ENCODE measurements at places on chromosomes 3 and 15.

DNA sequence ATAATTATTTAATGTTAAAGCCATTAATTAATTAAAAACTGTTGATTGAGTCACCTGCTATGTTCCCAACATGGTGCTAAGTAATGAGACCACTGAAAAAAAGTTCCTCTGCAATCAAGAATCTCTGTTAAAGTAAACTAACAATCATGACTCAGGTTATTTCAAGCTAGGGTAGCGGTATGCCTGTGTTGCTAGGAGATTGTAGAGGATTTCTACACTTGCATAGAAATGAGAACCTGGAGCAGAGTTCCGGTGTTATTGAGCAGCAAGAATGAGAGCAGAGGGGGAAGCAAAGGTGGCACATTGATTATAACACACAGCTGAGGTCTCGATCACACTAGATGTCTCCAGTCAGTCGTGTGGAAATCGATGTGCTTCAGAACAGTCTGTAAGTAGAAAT, 41.4 kb downstream of the C3orf85 start:
- no peak for DNase-seq

DNA sequence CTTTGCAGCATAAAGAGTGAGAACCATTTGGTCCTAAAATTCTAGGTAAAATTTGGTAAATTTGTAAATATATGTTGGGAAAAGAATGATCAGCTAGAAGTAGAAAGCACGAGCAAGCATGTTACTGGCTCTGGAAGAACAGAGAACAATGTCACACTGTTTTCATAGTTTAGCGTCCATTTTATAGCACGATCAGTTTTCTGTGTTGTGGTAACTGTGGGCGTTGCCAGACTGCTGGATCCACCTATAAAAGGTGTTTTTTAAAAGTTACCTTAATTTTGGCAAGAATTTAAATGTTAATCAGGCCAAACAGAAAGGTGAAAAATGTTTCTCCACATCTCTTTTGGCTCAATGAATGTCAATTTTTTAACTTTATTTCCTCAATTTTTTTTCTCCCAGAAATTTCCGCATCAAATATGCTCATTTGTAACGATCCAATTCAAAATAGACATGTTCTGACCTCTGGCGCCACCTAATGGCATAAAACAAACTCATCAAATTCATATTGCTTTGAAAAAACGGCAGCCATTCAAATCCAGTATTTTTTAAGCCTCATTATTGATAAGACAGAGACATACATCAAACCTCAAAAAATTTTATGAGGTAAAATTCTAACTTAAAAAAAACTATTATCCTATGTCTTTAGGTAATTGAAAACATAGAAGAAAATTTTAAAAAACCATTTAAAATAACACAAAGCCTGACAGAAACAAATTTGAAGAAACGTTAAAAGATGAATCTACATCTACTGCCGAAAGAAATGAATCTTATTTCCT, 5.5 kb upstream of the GP5 start:
- no peak for DNase-seq

- no peak for DNase-seq
These were observed 17.3 kb downstream of the NIPA2 start for GRCh38 chr15:22855791-22856190.

DNA sequence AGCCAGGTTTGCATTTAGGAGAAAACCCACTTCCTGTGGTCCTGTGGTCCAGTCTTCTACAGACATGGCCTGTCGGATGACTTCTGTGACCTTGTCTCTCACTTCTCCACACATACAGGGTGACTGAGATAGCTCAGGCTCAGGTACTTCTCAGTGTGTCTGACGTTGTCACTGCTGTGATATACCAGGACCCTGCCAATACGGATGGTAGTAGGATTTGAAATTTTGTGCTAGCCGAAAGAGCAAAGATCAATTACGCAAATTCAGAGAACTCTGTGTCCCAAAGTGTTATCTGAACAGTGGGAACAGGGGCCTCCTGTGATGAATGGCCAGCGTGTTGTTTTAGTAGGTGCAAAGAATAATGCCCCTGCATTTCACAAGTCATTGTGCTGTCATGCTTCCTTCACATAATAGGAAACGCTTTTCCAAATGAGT, 128.9 kb downstream of the MCTP2 start:
- DNase-seq: no peak

- no peak for DNase-seq
These were observed 30.5 kb upstream of the SRGAP3 start for GRCh38 chr3:9279966-9280365.

- DNase-seq: no peak
These were observed 52.3 kb downstream of the ABHD2 start for GRCh38 chr15:89140595-89140994.

- no peak for DNase-seq
These were observed 18.5 kb upstream of the C3orf62 start for GRCh38 chr3:49295489-49296058.

DNA sequence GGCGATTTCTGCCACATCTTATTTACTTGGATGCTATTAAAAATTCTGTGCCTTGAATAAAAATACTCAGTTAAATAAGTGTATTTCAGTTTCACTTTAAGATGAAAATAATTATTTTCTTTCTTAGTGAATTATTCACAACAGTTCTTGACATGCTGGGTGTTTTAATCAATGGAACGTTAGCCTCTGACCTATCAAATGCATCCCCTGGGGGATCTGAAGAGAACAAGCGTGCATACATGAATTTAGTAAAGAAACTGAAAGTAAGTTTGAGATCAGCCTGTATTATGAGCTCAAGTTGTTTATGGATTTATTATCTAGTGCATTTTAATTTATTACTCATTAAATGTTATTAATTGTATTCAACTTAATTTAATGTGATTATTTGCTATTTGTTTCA, 597 bp downstream of the P2RY12 start:
- DNase-seq: no peak

DNA sequence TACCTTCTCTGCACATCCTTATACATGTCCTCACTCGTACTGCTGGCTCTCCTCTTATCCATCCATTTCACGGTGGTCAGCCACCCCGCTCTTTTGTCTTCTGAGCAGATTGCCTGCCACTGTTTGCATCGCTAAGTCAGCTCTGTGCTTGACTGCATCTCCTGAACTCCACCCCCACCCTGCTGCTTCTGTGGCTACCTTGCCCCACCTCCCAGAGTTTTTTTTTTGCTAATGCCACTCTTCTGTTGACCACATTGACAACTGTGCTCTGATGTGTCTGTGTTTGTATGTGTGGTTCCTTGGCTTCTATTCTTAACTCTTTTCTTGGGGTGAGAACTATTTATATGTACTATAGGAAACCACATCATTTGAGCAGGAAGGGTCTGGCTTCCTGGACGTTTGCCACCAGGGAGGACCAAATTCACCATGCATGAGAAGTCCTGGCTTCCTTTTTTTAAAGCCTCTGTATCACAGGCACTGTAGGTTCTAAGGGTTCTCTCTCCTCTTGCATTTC, 12.8 kb upstream of the MTMR10 start:
- DNase-seq: no peak

GRCh38 chr3:66224220-66224619, 3.4 kb downstream of the SLC25A26 start:
- no peak for DNase-seq

DNA sequence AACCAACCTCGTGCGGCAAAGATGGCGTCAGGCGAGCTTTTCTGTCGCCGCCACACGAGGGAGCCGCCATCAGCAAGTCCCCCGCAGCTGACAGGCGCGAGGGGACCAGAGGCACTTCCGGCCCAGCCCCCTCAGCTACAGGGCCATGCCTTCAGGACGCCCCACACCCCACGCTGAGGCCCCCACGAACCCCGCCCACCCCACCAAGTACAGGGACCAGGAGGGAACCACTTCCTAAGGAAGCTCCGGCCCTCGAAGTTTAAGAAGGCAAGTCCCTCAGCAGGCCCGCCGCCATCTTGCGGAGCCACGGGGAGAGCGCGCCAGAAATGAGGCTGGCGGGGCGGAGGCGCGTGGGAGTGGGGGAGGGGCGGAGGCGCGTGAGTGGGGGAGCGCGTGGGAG, 790 bp downstream of the DAZL start:
- DNase-seq: no peak

DNA sequence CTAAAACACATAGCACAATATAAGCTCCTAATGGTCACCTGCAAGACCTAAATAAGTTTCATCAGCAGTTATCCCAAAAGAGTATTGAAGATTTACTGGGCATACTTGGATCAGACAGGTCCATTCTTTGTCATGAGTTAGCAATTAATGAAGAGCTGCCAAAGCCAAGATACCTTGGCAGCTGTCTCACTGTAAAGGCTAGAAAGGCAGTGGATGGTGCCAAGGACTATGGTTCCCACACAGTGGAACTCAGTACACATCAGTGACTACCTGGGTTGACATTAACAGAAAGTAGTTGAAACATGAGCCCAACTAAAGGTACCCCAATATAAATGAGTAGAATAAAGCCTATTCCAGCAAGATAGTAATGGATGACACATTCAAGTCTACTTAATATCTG, 41.1 kb upstream of the TMCO5A start:
- DNase-seq: no peak

DNA sequence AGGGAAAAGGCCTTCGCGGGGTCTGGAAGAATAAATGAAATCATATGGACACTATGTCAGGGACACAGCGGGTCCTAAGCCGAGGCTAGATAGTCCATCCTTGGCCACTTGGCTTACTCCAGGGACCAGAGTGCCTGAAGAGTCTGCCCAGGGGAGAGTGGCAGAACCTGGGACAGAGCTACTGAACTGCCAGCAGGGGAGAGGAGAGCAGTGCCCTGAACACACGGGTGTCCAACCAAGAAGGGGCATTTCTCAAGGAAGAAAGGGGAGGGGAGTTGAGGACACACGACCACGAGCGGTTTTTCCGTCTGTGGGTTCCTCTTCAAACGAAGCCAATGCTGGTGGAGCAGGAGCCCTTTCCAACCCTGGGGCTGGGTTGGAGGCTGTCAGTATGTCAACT, 1.0 kb downstream of the ACAN start:
- no peak for DNase-seq
